Inflammatory macrophage treated with lipopolysaccharide for 4 hours (primary cell): ENCODE measurements at places on chromosomes 5 and 9.
A peak's percentile ranks its signal among the peaks of the same experiment; 100 is the strongest.

DNA sequence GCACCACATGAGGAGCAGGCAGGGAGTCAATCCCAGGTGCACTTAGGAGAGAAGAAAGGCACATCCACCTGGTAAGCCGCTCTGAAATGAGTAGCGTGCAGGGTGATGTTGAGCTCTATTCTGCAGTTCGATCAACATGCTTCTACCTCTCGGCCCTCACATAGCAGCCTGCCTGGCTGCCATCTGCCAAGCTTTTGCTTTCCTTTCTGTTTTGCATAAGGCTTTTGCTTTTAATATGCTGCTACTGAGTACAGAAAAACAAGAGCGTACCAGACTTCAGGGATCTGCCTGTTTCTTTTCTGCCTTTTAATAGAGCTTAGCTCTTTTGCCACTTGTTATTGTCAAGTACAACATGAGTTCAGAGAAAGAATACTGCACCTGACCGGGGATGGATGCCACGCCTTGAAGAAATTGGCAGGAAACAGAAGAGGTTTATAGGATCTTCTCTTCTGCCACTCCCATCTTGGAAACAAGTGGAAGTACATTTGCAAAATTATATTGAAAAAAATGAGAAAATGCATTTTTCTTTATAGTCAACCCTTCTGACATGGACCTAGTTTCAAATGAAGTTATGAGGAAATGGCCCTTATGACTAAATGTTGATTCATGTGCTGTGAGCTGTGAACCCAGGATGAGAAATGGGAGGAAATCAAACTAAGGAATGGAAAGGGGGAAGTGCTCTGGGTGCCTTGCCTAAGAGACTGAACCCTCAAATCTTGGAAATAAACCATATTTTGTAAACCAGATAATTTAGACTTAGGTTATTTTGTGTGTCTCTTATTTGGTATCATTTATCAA is 4.0 kb upstream of the FCHO2 start:
- peak; percentile 94 for DNase-seq

DNA sequence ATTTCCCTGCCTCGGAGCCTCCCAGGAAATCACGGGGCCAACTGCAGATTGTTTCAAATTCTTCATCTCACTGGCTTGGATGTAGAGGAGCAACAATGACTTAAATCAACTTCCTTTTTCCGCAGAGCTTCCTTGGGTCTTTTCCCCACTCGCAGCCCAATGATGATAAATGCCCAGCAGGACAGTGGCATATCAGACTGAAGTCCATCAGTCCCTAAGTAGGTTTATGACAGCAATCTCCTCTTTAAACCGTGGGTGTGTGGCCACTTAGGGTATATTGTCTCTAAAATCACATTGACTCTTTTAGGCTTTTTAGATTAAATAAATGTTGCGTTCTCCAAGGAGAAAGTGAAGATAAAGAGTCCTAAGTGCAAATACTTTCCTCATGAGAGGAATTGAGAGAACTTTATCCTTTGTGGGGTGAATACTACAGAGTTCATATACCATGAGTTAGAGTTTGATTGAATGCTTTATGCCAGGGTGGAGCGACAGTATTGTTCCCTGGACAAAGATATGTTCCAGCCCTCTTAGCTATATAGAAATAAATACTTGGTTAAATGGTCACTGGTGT is 59.1 kb downstream of the IQGAP2 start:
- no peak for DNase-seq

DNA sequence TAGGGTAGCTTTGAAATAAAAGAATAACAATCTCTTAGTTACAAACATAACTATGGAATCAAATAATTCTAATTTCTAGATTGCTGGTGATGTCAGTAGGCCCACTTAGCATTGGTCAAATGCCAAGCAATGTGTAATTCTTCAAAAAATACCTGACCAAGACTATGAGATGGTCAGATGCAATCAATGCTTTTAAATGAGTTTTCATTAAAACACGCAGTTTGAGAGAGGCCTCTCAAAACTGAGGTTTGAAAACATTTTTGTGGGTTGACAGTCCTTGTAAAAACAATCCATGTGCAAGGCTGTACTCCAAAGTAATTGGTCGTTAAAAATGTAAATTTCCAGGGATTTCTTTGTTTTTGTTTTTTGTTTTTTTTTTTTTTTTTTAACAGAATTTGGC is 1.2 kb upstream of the RLN2 start:
- no peak for DNase-seq

- no peak for DNase-seq
Observed at GRCh38 chr9:125277411-125277810, 15.8 kb downstream of the GAPVD1 start.

GRCh38 chr9:92740446-92740961 is 24.1 kb downstream of the BICD2 start:
- DNase-seq, result peak; percentile 77

DNA sequence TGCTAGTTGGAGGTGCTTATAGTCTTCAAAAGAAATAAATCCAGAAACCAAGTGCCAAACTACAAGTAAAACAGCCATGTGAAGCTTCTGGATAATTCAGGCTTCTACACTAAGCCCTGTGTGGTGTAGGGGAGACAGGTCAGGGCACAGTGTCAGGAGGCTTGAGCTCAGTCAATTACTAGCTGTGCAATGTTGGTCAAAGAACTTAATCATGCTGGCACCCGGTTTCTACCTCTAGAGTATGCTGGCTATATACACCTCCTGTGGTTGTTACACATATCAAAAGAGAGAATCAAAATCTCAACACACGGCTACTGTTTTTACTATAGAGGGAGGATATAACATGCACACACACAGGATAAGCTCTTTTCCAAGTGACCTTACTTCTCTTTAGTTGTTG is 469.7 kb upstream of the ZNF462 start:
- DNase-seq, result no peak

- DNase-seq, result peak; percentile 88
Observed at GRCh38 chr5:140609126-140609525, 23.8 kb downstream of the CD14 start.

DNA sequence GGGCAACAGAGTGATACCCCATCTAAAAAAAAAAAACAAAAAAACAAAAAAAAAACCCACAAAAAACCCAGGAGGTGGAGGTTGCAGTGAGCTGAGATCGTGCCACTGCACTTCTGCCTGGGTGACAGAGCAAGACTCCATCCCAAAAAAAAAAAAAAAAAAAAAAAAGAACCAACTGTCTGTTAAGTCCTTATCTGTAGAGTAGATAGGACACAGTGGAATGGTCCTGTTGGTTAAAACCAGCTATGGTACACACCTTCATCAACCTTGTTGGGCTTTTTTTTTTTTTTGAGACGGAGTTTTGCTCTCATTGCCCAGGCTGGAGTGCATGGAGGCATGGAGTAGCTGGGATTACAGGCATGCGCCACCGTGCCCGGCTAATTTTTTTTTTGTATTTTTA is 12.2 kb downstream of the SLC25A25 start:
- DNase-seq, result no peak

- DNase-seq, result peak; percentile 33
Observed at GRCh38 chr9:27426511-27427271, 97.4 kb upstream of the IFNK start.

- DNase-seq, result no peak
Observed at GRCh38 chr9:104746798-104747197, 685 bp upstream of the NIPSNAP3A start.

- DNase-seq, result no peak
Observed at GRCh38 chr9:31597977-31598376, 786.5 kb upstream of the ACO1 start.

DNA sequence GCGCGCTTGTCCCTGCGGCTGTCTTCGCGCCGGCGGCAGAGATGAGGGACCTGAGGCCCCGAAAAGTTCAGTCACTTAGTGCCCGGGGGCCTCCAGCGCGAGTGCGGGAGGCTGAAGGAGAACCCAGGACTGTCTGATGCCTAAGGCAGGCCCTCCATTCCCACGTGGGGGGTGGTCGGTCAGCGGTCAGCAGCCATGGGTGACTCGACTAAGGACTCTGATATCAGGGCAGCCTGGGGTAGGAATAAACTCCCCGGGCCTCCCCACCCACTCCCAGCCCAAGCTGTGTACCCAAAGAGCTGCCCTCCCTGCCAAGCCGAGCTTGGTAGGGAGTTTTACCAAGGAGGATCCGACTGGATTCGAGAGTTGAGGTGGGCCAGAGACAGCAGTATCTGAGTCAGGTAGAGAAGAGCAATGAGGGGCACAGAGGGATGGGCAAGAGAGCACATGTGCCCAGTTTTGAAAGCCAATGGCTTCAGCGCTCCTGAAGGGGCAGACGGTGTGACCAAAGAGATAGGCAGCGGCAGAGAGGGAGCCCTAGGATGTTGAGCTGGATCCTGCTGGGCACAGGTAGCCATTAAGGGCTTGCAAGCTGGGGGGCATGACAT is 787 bp downstream of the FGFR4 start:
- DNase-seq, result no peak

GRCh38 chr9:89941875-89942274 is 337.1 kb downstream of the GADD45G start:
- DNase-seq, result peak; percentile 32

DNA sequence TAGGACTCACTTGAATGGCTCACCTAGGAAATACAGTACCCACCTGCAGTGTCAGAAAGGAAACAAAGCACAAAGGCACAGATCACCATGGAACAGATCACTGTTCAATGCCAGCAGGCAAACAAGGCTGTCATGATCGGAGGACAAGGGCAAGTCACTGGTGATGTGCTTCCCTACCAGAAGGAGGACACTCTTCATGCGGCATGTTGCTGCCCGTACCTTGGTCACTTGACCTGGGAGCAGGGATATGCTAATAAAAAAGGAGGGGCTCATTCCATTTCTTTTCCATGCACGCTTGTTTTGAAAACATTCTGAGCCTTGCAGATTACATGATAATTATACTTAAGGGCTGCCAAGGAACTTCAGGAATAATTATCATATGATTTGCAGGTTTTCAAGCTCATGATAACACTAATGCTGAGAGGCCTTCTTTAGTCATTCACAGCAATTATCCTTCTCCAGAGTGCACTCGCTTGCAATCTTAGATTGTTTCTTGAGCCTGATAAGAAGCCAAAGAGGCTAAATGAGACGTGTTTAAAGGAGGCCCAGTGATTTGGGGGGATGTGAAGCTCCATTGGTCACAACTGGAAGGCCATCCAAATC is 36.1 kb upstream of the STARD4 start:
- no peak for DNase-seq

GRCh38 chr5:160925281-160925680 is 73.3 kb upstream of the ATP10B start:
- DNase-seq, result no peak

DNA sequence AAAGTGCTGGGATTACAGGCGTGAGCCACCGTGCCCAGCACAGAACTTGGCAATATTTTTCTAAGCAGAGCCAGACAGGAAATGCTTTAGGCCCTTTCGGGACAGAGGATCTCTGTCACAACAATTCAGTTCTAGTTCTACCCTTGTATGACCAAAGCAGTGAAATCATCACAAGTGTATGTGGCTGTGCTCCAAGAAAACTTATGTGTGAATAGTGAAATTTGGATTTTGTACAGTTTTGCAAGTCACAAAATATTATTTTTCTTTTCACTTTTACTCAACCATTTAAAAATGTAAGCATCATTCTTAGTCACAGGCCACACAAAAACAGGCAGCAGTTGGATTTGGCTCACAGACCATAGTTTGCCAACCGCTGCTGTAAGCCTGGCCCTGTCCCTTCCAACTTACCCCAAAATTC is 20.4 kb upstream of the PRUNE2 start:
- no peak for DNase-seq

DNA sequence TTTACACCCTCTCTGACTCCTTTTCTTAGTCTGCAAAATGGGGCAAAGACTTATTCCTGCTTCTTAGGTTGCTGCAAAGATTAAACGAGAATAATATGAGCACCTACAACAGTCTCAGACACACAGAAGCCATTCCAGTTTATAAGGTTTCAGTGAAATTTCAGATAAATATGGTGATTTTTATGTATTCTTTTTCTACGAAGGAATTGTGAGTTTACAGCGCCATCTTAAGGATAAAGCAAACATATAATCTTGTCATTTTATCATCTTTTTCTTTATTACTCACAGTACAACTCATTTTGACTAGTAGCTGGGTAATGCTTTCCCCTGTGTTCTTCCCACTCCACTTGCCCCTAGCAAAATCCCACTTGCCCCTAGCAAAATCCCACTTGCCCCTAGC is 29.2 kb upstream of the SMC5 start:
- DNase-seq, result peak; percentile 3

GRCh38 chr9:91001146-91001611 is 199.6 kb downstream of the SYK start:
- peak; percentile 13 for DNase-seq

- DNase-seq, result no peak
Observed at GRCh38 chr9:136611606-136612005, 51.1 kb upstream of the EGFL7 start.

DNA sequence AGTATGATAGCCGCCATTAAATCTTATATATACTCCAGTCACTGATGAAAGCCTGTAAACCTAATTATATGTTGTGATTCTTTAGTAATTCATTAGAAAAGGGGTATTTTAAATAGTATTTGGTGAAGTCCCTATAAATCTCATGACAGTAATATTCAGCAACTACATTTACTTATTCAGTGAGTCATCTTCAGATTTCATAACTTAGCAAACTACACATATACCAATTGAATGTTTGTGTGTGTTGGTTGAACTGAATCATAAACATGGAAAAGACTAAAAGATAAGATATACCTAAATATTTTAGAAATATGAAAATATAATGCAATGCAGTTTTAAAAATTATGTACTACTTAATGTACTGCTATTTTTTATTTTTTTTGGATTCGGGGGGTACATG is 1050.4 kb downstream of the MAT2B start:
- DNase-seq, result no peak

DNA sequence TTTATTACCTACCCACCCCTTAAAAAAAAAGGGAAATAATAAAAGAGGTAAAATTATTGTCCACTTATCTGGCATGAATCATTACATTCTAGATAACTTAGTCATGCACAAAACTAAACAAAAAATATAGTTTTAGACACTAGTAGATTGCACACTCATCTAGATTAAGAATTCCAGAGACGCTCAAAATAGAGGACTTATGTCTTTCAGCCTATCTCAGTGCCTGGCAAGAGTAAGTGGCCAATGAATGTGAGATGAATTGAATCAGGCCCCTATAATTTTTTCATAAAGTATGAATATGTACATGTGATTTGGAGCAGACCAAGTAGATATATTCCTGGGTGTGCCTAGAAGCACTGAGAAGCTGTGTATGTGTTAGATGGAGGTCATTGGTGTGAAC is 2.0 kb upstream of the RXFP3 start:
- no peak for DNase-seq

DNA sequence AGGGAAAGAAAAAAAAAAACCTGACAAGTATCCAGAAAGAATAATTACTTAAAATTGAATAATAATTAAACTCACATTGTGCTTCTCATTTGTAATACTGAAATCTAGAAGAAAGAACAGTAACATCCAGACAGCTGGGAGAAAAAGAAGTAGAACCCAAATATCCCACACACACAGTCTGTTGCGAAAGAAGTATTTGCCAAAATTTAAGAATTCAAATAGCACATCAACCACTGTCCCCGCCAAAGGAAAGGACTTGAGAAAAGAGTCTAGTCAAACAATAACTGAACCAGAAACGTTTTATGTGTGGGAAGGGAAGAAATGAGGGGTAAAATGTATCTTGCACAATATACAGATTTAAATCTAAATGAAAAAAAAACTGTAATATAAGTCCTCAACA is 202.8 kb downstream of the MLLT3 start:
- DNase-seq, result no peak

- DNase-seq, result peak; percentile 43
Observed at GRCh38 chr5:82183828-82184227, 94.3 kb downstream of the RPS23 start.

- no peak for DNase-seq
Observed at GRCh38 chr5:29039994-29040393, 2001.6 kb upstream of the CDH9 start.
